Prostate gland (tissue), 2 donors: ENCODE measurements at places on chromosomes 5 and 9. TPM values are rescaled to one million over a fixed set of nuclear protein-coding genes. Genes with fewer than 3 reads are reported as not detected.

DNA sequence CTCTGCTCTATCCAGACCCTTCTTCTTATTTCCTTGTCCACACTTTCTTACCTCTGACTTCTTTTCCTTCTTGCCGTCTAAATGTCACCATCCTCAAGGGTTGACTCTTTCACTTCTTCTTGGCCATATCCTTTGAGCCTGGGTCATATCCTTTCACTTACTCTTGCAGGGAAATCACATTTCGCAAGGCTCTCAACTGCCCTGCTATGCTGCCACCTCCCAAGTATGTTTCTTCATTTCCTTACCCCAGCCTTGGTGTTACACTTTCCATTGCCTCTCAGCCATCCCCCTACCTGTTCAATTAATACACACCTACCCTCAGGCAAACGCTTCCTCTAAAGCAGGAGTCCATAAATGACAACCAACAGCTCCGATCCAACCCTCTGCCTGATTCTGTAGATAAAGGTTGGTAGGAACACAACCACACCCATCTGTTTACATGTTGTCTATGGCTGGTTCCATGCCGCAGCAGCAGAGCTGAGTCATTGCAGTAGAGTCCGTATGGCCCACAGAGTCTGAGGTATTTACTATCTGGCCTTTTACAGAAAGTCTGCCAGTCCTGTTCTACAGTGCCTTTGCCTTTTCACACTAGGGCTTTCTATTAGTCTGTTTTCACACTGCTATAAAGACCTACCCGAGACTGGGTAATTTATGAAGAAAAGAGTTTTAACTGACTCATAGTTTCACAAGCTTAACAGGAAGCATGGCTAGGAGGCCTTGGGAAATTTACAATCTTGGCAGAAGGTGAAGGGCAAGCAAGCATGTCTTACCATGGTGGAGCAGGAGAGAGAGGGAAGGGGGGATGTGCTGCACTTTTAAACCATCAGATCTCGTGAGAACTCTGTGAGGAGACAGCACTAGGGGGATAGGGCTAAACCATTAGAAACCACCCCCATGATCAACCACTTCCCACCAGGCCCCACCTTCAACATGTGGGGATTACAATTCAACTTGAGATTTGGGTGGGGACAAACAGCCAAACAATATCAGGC, 97.9 kb downstream of the SV2C start:
- no peak for DNase-seq

Gene PCDHGB1
- 6.5 TPM for total RNA-seq

DNA sequence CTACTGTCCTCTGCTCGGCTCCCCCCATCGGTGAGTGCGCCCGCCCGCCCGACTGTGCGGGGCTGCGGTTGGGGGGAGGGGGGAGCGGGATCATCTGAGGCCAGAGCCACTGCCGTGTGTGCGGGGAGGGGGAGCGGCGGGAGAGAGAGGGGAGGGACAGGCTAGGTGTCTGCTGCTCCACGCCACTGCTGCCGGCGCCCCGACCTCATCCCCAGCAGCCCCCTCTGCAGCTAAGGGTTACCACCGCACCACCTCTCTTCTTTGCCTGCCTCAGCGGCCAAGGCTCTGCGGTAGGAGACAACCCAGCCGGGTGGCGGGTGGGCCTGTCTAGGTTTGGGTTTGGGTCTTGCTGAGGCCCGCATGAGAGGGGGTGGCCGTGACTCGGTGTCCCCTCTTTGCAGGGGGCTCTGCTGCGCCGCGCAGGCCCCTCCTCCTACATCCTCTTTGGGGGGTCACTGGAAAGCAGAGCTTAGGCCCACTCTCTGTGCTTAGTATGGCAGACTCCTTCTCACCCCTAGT, 670 bp upstream of the PURA start:
- no peak for DNase-seq

DNA sequence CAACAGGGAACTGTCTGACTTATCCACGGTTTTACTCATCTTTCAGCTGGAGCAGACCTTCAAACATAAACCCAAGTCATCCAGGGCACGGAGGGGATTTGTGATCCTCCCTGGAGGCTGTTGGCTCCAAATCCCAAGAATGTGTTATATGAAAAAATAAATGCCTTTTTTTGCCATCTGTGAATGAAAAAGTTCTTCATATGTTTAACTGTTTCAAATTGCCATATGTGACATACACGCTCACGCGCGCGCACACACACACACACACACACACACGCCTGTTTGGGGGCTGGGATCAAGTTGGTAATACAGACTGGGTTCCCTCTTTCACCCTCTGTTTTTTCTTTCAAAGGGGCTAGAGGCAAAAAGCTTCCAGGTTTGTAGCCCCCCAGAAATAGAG, 164.4 kb upstream of the EFNA5 start:
- no peak for DNase-seq

DNA sequence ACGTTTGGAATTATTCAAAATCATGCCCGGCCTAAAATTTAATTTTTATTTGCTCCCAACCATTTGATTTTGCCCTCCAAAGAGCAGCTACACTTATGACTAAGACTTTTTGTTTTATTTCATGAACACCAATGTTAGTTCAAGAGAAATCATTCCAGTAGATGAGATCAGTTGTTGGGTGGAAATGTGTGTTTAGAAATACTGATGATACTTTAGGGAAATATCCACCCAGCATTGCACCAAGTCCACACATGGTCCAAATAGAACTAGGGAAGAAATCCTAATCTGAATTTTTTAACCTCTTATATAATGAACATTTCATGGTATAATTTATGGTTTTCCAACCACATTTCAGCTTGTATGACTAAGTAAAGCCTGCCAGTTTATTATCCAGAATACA, 28.3 kb upstream of the GOLPH3 start:
- DNase-seq, result no peak

DNA sequence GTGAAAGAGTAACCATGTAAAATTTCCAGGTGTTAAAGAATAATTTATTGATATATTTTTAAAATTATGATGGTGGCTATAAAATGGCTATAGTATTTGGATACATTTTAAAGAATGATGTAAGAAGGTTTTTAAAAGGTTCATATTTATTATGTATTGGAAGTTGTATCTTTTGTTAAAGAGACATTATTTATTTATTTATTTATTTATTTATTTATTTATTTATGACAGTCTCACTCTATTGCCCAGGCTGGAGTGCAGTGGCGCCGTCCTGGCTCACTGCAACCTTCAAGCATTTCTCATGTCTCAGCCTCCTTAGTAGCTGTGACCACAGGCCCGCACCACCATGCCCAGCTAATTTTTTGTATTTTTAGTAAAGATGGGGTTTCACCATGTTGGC, 89.5 kb upstream of the LHFPL2 start:
- DNase-seq, result no peak
